Pericardium fibroblast (primary cell): ENCODE measurements at places on chromosomes 13 and 19. TPM values are rescaled to one million over a fixed set of nuclear protein-coding genes. Genes with fewer than 3 reads are reported as not detected.

Gene IZUMO4
- 0.82 and 1.3 TPM in 2 replicates for total RNA-seq

Gene SHC2
- 5.5 and 11.6 TPM in 2 replicates for total RNA-seq

Gene DAND5
- not detected in 2 replicates for total RNA-seq

Gene PVR
- 16.8 and 42.7 TPM in 2 replicates for total RNA-seq

Gene GJB2
- total RNA-seq = 0.12 and 0.60 TPM in 2 replicates

Gene SHISA7
- total RNA-seq = not detected in 2 replicates

Gene OR7C1
- not detected in 2 replicates for total RNA-seq

Gene ELANE
- total RNA-seq = 3.4 and 8.4 TPM in 2 replicates

Gene CEBPA
- 1.7 and 2.8 TPM in 2 replicates for total RNA-seq

Gene CALR3
- not detected in 2 replicates for total RNA-seq

Gene RXFP2
- total RNA-seq = not detected in 2 replicates

Gene SBK2
- not detected in 2 replicates for total RNA-seq

Gene CD37
- not detected in 2 replicates for total RNA-seq

Gene CNN1
- total RNA-seq = 12.2 and 33.3 TPM in 2 replicates
